ENCODE measurements at places on chromosomes 2 and 18. TPM values are rescaled to one million over a fixed set of nuclear protein-coding genes. Genes with fewer than 3 reads are reported as not detected.

The BCL11A gene
- total RNA-seq: 0.67 TPM

- DNase-seq: no peak
- H3K4me3 ChIP-seq: no peak overlapping the region
- H3K27ac ChIP-seq: no peak overlapping the region
- no peaks in the 10 kb centered on the region for H3K27me3 ChIP-seq
Measured at GRCh38 chr2:32894119-32894728, 52.5 kb upstream of the LTBP1 start.

DNA sequence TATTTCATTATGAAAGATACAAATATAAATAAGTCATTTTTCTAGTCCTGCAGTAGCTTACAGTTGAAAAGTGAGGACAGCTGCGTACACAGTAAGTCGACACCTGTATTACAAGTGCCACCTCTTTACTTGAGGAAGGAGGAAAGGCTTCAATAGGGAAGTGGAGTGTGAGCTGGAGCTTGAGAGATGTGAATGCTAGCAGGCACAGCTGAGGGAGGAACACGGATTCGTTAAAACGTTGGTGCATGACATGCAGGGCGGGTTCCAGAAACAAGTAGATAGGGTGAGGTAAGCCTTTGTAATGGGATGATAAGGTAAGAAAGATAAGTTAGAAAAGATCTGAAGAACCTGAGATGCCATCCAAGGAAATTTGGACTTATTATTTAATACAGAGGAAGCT, 98.1 kb upstream of the CSRNP3 start:
- DNase-seq: no peak
- no peaks in the 10 kb centered on the region for H3K27me3 ChIP-seq
- H3K4me3 ChIP-seq: no peak overlapping the region
- H3K4me1 ChIP-seq: no peaks in the 10 kb centered on the region
- no peaks in the 10 kb centered on the region for H3K36me3 ChIP-seq

DNA sequence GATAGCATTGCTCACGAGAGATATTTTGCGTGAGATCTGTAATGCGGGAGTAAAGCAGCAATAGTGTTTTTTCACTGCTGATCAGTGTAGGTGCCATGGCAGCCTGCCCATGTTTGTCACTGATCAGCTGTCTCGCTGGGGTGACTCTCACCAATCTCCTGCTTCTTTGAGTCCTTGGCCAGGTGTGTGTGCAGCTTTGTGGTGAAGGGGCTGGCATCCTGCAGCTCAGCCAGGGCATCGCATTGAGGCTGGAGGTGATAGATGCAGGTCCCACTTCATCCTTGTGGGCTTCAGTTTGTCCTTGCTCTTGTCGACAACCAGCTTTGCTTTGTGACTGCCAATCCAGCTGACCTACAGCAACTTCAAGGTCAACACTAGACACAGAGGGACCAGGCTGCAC, 258.3 kb upstream of the CXCR4 start:
- DNase-seq: peak; percentile 59
- H3K27me3 ChIP-seq: no peaks in the 10 kb centered on the region
- no peaks in the 10 kb centered on the region for H3K36me3 ChIP-seq
- peak overlapping the region; percentile 95 for H3K27ac ChIP-seq
- peaks cover 52% of the 10 kb centered on the region for H3K4me1 ChIP-seq

DNA sequence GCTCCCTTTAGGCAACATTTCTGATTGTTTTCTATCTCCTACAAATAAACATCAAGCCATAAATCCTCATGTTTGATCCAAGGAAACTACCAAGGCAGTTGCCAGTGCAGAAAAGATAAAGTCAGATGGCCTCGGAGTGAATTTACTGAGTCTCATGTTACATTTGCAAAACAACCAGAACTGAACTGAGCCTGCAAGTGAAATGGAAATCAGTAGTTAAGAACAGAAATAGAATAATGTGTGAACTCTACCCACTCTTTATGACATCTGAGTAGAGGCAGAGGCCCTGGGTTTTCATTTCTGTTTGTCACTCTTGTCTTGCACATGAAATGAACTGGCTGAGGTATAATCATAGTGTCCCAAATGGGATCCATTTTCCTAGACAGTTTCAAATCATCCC, 20.4 kb upstream of the DAPL1 start:
- H3K4me1 ChIP-seq: no peaks in the 10 kb centered on the region
- no peaks in the 10 kb centered on the region for H3K27me3 ChIP-seq
- no peak overlapping the region for H3K27ac ChIP-seq
- no peak overlapping the region for H3K4me3 ChIP-seq
- no peak for DNase-seq

DNA sequence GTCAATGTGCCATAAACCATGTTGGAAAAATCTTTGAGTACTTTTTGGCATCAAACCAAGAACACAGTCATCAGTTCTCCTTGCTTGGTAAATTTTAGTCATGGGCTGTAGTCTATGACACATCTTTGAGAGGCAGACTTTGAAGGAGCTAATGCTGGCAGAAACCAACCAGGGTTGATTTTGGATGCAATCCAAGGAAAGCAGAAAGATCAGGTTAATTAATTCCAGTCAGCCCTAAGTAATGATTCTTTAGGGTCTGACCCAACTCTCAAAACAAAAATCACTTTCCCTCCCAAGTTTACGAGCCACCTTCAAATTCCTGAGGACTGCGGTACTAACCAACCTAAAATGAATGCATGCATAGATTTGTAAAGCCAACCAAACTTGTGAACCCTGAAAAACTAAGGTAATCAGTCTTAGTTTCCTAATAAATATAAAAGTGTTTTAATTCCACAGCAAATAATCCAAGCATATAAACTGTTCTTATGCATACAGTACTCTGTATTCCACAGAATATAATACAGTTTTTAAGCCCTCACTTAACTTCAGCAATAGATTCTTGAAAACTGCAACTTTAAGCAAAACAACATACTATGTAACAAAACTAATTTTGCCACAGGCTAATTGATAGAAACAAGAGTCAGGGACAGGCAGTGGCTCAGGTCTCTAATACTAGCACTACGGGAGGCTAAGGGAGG, 22.0 kb downstream of the AP1S3 start:
- H3K27ac ChIP-seq: no peak overlapping the region
- peaks cover 18% of the 10 kb centered on the region for H3K4me1 ChIP-seq
- no peaks in the 10 kb centered on the region for H3K36me3 ChIP-seq

All from activated naive CD4-positive, alpha-beta T cell treated with anti-CD3 and anti-CD28 coated beads for 36 hours (primary cell).